ENCODE measurements at places on chromosomes 3 and 15.

DNA sequence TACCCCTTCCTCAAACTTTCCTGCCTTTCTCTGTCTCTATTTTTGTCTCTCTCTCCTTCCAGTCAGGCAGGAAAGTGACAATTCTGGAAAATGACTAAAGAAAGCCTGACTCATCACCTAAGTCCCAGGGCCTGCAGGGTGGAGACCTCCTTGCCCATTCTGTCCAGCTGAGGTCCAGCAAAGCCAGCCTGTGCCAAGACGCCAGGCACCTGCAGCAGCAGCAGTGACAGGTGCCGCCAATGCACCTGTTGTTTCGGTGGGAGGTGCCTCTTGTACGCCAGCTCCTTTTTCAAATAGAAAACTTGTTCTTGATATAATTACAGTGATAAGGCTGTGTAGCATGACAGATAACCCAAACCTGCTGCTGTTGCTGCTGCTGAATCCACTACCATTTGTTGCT, 501.3 kb downstream of the NTRK3 start:
- DNase-seq, result no peak

DNA sequence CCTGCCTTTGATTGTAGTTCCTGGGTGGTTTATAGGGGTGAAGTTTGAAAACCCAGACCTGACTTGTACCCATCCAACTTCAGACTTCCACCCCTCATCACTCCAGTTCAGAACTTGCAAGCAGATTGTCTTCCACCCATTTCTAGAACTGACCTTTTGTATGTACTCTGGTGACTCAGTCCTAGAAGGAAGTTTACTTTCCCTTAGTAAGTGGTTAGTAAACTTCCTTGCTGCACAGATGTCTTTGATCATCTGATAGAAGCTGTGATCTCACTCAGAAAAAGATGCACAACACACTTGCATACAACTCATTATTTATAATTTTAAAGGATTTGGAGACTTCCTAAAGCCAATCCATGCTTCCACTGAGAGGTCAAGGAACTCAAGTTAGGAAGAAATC, 368.0 kb downstream of the MFSD1 start:
- peak; percentile 45 for DNase-seq

DNA sequence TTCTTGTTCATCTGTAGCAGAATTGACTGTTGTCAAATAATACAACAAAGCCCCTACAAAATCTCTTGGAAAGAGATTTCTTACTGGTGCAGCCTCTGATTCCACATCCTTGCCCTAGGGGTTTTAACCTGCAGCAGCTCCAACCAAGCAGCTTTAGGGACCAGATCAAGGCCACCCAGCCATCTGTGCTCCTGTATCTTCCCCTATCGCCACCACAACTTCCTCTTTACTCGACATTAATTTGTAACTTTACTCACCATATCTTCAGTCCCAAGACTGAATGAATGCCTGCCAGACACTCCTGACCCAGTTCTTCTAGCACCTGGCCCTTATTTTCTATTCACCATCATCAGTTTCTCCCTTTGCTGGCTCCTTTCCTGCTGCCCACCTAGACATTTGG, 156.6 kb upstream of the IL12A start:
- DNase-seq, result no peak

- DNase-seq, result peak; percentile 40
Measured at GRCh38 chr3:167882057-167882667, 146.6 kb downstream of the SERPINI1 start.

DNA sequence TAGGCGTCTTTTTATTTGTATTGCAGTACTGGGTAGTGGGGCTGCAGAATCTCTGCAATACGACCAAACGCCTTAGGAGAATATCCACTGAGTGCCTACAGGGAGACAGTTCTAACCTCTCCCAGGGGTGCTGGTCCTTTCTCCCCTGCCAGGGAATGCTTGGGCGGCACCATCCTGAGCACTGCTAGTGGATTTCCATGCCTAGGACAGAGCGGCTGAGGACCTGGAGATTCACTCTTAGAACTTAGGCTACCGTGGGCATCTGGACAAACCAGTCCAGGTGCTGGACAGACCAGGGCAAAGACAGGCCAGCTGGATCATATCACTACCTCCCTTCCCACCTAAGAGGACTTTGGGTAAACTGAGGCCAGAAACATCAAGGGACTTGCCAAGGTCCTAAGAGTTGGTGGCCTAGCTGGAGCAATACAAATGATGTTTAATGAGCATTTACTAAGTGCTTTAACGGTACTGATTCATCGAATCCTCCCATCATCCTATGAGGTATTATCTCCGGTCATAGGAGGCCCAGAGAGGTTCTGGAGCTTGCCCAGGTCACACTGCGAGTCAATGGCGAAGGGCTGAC, 902 bp downstream of the TMEM44 start:
- no peak for DNase-seq

- DNase-seq, result no peak
Measured at GRCh38 chr3:17075907-17076306, 191.2 kb downstream of the PLCL2 start.

- no peak for DNase-seq
Measured at GRCh38 chr15:84904419-84904818, 20.0 kb downstream of the SLC28A1 start.

DNA sequence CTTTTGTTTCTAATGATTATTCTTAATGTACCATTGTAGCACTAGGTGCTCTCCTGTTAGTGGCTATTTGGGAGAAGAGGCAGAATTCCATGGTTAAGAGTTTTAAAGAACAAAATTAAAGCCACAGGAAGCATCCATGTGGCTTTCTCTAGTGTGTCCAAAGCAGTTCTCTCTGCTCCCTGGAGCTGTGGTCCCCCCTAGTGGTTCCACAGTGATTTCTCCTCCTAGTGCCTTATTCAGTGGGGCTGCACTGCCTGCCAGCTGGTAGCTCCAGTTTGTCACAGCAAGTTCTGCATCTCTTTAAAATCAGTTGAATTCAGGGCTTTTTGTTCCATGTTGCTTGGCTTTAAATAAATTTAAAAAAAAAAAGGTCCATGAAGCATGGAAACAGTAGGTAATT, 39.6 kb upstream of the FAM98B start:
- peak; percentile 30 for DNase-seq

- no peak for DNase-seq
Measured at GRCh38 chr3:112634786-112635541, 6.0 kb downstream of the CCDC80 start.

- DNase-seq, result no peak
Measured at GRCh38 chr3:188390343-188390718, 236.4 kb downstream of the LPP start.

- no peak for DNase-seq
Measured at GRCh38 chr3:179166561-179167201, 18.5 kb downstream of the PIK3CA start.

DNA sequence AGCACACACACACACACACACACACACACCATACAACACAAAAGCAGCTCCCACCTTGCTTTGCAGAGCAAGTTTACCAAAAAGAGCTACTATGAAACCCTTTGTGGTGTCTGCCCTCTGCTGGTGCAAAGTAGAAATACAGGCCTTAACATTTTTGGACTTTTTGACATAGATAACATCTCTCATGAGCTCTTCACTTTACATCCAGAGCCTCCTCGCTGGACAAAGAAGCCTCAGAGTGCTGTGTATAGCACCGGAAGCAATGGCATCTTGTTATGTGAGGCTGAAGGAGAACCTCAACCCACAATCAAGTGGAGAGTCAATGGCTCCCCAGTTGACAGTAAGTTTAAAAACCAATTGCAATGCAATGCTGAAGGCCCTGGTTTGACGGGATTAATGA, 157.9 kb downstream of the CHL1 start:
- no peak for DNase-seq

GRCh38 chr15:67190326-67190725, 64.1 kb downstream of the AAGAB start:
- DNase-seq, result no peak

GRCh38 chr3:94873751-94874150, 810.9 kb downstream of the NSUN3 start:
- DNase-seq, result no peak

- no peak for DNase-seq
Measured at GRCh38 chr3:149247008-149247710, 25.5 kb upstream of the CP start.

DNA sequence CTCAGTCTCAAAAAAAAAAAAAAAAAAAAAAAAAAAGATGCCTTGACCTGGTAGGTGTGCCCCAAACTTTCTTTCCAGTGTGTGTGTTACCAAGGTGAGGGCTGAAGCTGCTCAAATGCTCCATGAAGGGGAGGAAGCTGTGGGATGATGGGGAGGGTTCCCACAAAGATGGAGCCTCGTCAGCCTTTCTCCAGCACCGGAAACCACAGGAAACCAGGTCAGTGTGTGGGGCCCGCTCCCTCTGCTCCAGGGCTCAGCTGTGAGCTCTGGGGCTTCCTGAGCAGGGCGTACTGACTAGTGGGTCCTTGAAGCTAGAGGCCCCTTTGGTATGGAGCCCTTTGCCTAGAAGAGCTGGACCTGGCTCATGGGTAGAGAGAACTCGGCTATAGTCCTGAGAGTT, 681 bp upstream of the IL17RE start:
- no peak for DNase-seq

DNA sequence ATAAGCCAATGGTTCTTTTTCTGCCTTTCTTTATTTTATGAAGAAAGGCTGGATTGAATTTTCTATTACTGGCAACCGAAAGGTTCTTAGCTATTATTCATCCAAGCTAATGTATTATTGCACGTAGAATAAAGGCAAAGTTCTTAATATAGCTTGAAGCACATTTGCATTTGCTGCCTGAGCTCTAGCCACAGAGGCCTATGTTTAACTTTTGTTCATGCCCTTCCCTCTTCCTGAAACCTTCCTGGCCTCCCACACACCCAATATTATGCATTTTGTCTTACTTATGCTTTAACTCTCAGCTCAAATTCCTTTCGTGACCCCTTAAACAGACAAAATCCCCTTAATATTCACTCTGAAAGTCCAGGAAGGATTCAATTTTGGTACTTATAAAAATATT, 71.0 kb upstream of the ZNF280D start:
- no peak for DNase-seq

DNA sequence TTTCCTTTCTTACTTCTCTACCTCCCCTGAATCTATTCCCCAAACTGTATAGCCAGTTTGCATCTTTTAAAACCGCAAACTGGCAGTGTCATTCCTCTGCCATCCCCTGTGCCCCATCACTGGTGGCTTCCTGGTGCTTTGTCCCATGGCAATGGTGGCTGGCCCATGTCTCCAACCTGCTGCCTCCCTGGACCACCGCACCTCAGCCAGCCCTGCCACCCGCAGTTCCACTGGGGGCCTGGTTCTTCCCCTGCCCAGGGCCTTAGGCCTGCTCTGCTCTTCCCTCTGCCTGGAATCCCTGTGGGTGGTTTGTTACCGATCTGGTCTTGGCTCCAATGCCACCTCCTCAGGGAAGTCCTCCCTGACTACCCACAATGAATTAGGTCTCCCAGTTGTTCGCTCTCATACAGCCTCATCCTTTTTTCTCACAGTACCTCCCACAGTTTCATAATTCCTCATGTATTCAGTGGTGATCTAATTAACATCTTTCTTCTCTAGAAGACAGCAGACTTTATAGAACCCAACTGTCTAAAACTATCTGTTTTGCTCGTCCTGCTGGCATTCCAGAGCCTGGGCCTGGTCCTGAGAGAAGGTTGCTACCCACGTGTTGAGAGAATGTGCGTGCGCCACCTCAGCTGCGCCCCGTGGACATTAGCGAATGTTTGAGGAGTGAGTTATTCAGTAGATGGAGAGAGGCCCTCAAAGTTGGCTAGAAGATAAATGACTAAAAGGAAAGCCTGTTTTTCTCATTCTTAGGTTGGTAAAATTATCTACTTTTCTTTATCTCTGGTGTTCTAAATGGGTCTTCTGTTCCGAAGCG, 130.1 kb downstream of the DNAJB8 start:
- DNase-seq, result no peak

DNA sequence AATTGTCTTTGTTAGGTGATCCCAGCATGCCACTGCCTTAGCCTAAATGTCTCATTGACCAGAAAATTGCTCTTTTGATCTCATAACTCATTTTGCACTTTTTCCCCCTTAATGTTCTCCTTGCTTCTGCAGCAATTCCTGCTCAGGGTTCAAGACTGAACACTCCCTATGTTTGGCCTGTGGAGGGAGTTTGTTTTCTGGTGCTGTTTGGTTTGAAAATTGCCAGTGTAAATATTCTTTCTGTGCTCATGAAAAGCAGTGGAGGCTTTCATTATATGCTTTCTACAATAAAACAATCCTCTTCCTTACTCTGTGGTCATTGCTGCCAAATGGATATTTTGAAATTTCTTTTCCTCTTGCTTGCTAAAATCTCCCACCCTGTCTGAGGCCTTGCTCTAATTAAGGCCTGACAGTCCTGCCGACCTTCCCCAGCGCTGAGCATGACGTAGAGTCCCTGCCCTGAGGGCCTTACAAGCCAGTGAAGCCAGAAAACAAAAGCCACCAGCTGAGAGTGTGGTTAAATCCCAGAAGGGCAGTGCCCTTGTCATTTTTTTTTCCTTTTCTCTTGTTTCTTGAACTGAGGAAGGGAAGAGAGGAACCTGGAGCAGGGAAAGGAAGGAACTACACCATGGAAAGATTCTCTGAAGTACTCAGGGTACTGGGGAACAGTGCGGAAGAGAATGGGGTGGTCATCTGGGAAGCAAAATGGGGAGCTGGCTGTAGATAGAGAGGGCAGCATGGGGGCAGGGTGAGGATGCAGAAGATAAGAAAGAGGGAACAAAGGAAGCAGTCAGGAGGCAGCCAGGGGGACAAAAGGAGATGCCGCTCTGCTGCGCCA, 24.8 kb downstream of the ZBTB38 start:
- DNase-seq, result peak; percentile 79

GRCh38 chr3:22159004-22159695, 408.1 kb upstream of the ZNF385D start:
- DNase-seq, result no peak

GRCh38 chr3:107892955-107893624, 197.7 kb downstream of the CD47 start:
- no peak for DNase-seq

DNA sequence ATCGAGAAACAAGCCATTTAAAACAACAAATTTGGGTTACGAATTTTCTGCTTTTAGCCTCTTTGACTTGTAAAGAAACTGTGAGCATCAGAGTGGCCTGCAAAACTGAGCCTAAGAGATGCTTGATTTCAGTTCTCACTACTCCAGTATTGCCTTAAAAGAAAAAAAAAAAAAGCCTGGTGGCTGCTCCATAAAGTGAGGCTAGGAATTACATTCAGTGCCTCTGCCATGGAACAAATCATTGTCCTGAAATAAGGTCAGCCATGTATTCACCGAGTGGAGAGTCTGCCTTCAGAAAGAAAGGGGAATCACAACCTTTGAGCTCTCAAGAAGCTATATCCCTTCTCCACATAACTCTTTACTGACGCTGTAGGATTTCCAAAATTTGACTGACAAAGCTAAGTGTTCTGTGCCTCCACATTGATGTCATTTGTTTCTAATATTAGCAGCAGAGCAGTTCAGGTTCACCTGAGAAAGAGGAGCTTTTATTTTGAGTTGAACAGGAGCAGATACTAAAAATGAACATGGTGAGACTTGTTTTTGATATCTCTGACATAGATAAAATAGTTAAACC, 137.3 kb downstream of the SSR3 start:
- no peak for DNase-seq

GRCh38 chr3:25423780-25424588, 4.1 kb upstream of the RARB start:
- DNase-seq, result no peak

DNA sequence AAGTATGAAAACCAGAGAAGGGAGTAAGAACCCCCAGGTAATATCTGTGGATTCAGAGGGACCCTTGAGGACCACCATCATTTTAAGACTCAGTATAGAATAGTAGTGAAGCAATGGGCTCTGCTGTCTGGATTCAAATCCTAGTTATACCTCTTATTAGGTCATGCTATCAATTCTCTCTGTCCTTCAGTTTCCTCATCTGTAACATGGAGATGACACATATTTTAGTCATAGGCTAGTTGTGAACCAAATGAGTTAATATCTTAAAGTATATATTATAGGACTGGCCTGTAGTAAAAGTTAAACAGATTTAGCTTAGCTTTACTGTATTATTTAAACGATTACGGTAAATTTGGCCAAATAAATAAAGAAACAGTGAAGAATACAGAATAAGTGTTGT, 177.3 kb upstream of the GOLIM4 start:
- DNase-seq, result no peak
